Pulmonary artery endothelial cell (primary cell): ENCODE measurements at places on chromosomes 4 and X. TPM values are rescaled to one million over a fixed set of nuclear protein-coding genes. Genes with fewer than 3 reads are reported as not detected.

Gene ZFP92
- total RNA-seq = 1.1 and 1.6 TPM in 2 replicates

Gene PJA1
- 20.5 and 27.1 TPM in 2 replicates for total RNA-seq

Gene MAGEA4
- not detected in 2 replicates for total RNA-seq

Gene HMGB3
- total RNA-seq = 33.2 and 40.7 TPM in 2 replicates
